T-helper 1 cell (primary cell): ENCODE measurements at places on chromosomes 16 and 17.

DNA sequence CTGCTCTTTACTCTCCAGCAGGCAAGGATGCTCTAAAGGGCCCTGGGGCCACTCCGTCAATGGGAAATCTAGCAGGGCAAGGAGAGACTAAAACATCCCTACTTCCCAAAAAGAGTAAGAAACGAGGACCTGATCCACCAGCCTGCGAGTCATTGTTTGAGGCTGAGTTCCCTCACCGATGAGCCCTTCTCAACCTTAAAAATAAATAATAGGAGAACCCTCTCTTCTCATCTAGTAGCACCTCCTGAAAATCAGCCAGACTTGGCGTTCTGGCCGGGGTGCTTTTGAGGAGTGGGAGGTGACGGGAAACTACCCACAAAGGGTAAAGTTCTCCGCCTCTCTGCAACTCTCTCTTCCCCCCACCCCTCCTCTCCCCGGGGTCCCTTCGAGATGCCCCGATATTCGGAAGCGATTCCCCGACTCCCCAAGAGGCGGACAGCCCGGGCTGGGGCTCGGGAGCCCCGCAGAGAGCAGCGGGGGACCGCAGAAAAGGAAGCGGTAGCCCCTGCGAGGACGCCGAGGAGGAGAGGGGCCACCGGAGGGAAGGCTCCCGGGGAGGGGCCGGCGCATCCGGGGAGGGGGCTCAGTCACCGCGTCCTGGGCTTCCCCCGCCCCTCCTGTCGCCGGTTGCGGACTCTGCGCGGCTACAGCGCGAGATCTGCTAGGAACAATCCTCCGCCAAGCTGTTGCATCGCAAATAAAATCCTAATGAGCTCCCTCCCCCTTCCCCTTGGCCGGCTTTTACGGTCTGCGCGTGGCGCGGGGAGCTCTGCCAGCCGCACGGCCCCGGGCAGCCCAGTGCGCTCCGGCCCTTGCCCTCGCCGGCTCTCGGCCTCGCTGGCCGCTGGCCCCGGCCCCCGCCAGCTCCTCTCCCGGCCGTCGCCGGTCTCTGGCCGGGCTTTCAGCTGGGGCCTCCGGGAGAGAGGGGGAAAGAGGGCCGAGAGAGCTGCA is 1.3 kb downstream of the HOXB9 start:
- DNase-seq = no peak

DNA sequence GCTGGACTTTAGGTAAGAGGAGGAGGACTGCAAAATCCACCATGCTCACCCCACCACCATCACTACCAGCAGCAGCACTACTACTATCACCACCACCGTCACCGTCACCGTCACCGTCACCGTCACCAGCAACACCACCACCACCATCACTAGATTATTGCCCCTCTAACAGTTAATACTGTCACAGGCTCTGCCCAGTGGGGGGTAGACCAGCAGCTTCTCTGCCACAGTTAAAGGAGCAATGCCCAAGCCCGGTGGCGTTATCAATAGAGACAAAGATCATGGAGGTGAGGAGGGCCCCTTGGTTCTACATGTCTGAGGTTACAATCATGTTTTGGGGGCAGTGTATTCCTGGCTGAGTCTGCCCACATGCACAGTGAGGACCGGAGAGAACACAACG is 184.4 kb upstream of the DYNLRB2 start:
- DNase-seq = no peak

GRCh38 chr17:77884967-77885641 is 73.4 kb upstream of the TNRC6C start:
- no peak for DNase-seq

- no peak for DNase-seq
Observed at GRCh38 chr17:42849451-42850181, 1.4 kb upstream of the AOC3 start.

- DNase-seq = no peak
Observed at GRCh38 chr16:52547004-52547833, at the start of gene TOX3. Gene TOX3, minus strand, starts transcription at chr16:52547143. Its CDS starts 420 bp downstream, at chr16:52546723.

GRCh38 chr17:63314761-63315160 is 131.3 kb downstream of the CYB561 start:
- no peak for DNase-seq

GRCh38 chr16:85455534-85455933 is 157.6 kb upstream of the GSE1 start:
- DNase-seq = no peak

DNA sequence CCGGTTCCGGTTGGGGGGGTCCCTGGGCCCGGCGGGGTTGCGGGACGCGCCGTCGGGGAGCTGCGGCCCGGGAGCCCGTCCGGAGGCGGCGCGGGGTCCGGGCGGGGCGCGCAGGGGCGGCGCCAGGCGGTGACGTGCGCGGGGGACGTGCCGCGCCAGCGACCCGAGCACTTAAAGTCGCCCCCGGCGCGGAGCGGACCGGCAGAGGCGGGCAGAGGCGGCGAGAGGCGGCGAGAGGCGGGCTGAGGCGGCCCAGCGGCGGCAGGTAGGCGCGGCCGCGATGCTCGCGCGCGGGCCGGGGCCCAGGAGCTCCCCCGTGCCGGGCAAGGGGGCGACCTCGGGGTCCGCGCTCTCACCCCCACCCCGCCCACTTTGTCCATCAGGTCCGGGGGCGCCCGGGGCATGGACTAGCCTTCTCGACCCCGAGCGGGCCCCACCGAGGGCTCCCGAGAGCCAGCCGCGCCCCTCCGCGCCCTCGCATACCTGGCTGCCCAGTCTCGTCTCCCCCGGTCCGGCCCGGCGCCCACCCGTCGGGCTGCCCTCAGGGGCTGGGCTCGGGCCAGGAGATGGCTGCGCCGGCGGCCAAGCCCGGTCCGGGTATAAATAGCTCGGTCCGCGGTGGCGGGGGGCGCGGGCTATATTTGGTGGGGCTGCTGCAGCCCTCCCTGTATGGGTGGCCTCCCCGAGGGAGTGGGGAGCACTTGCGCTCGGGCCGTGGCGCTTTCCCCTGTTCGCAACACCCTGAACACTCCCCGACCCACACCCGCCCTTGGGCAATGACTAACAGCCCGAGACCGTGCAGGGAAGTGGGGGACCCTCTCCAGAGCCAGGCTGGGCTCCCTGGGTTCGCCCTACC is at the start of gene SLC16A3:
SLC16A3 (plus strand) TSS at position 201 of the 856 bp plus-strand sequence. CDS start 6,967 bp downstream, outside the sequence.
- DNase-seq = peak; percentile 70

- DNase-seq = no peak
Observed at GRCh38 chr16:23724785-23725131, 11.7 kb upstream of the ERN2 start.

DNA sequence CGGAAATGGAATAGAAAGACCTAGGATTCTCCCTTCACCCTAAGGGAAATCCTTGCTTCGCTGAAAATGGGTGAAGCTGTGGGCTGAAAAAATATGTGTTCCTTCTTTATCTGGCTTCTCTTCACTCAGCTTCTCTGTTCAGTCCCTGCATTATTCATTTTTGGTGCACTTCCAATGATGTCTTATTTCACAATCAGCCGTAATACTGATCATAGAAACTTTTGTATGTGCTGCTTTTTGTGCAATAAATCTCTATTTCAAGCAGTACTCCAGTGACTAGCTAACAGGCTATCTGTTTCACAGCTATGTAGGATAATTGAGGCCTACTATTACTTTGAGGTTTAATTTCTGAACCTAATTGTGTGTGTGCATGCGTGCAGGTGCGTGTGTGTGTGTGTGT is 144.6 kb downstream of the FOXL1 start:
- no peak for DNase-seq
